Effector memory CD4-positive, alpha-beta T cell (primary cell): ENCODE measurements at places on chromosomes 2 and 18.

GRCh38 chr2:173821451-173821850 lies 143.7 kb downstream of the SP3 start:
- no peak for DNase-seq

GRCh38 chr2:118094503-118094902 lies 6.2 kb downstream of the INSIG2 start:
- DNase-seq: no peak

DNA sequence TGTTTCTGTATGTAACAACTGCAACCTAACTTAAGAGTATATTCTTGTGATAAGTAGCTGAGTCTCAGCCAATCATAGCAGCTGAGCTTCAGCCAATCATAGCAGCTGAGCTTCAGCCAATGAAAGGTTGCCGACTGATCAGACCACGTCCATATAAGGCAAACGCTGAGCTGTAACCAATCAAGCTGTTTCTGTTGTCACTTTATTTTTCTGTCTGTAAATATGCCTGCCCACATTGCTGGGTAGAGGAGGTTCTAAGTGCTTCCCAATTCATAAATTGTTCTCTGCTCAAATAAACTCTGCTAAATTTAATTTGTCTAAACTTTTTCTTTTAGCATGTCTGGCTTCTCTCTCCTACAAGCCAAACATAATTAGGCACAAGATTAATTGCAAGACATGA lies 231.5 kb upstream of the TCF4 start:
- no peak for DNase-seq

DNA sequence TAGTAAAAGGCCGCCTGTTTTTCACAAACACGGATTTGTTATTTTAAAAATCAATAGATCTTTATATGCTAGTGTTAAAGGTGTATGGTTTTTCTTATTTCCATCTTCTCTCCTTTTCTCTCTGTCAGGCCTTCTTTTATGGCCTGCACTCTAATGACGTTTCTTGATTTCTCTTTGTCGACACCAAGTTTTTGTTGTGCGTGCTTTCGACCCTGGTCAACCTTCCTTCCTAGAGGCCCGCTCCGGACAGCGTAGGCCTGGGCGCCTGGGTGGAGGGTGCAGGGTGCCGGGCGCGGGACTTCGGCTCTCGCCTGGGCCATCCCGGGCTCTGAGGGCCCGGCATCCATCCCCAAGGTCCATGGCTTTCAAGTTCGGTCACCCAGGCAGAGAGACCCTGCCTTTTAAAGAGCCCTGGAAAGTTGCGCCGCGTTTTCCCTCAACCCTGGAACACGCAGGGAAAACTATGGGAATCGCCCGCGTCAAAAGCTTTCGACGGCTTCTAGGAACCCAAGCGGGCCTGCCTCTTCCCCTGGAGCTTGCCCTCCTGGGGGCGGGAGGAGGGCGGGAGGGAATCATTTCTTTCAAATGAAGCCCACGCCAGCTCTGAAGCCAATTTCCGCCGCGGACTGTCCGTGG lies 4.1 kb upstream of the SATB2 start:
- no peak for DNase-seq

DNA sequence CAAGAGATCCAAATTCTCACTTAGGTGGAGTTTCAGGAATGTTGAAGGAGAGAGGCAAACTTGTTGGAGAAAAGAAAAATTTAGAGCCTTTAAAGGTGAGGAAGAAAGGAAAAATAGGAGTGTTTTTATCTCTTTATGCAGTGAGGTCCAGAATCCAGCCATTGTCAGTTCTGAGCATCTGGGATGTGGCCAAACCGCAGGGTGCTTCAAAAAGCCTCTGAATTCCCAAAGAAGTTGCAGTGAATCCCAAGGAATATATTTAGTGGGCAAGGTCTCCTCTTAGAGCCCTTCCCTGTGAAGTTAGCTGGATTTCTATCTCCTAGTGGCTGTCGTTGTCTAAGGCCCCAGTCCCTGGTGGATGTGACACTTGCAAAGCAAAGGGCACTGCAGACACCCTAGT lies 51.2 kb downstream of the MTCL1 start:
- DNase-seq: no peak
